ENCODE measurements at places on chromosomes 6 and 20. TPM values are rescaled to one million over a fixed set of nuclear protein-coding genes. Genes with fewer than 3 reads are reported as not detected.

Gene SNAP91
- polyA plus RNA-seq = not detected

Gene UNC5CL
- 0.19 TPM for polyA plus RNA-seq

Gene LRP11
- polyA plus RNA-seq = not detected

Gene TRDN
- not detected for polyA plus RNA-seq

Gene SRC
- 4.1 TPM for polyA plus RNA-seq

Gene DEFB125
- polyA plus RNA-seq = not detected

Gene OR12D1
- not detected for polyA plus RNA-seq

DNA sequence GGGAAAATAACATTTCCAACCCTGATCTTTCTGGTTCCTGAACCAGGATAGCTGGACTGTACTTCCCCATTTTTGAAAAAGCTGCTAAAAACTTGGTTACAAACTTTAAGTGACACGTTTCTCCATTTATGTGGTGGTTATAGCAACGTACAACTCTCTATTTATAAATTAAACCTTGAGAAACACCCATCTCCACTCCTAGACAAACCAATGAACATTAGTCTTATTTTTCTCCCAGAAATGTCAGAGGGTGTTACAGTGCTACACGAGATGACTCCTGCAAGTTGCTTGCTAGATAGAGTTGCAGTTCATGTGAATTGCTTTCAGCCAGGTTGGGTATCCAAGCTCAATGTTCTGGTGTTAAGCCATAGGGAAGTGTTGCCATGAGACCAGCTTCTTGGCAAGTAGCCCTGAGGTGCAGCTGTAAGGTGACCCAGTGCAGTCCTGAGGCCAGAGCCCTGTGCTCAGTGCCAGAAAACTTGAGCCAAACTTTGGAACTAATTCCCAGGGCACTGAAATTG, 51.3 kb upstream of the REV3L start:
- no peak for DNase-seq

DNA sequence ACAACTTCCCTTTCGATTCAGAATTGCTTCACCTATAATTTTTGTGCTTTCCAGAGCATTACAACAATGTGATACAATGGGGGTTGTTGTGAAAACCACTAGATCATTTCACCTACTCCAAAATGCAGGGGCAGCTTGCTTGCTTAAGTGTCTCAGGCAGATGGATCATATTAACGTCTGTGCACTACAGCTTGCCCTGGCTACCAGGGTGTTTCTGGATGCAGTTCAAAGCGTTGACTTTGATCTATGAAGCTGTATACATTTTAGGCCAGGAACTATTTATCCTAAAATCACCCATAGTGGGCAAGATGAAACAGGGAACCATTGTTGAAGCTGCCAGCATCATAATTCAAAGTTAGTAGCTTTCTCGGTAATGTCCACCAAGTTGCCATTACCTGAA, 339.5 kb upstream of the HSF2 start:
- DNase-seq = no peak

DNA sequence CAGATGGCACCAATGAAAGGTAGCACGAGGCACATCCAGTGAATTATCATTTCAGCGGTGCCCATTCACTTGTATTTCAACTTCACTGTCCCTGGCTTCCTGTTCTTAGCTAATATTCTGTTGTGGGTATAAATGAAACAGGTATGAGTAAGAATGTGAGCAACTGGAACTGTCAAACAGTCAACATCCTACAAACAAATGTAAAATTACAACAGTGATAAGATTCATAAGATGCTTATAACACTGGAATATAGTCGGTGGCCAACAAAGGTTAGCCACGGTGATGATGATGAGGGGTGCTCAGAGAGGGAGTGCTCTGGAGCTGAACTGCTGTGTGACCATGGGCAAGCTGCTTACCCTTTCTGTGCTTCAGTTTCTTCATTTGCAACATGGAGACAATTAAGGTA, 74.9 kb upstream of the TOX2 start:
- DNase-seq = no peak

DNA sequence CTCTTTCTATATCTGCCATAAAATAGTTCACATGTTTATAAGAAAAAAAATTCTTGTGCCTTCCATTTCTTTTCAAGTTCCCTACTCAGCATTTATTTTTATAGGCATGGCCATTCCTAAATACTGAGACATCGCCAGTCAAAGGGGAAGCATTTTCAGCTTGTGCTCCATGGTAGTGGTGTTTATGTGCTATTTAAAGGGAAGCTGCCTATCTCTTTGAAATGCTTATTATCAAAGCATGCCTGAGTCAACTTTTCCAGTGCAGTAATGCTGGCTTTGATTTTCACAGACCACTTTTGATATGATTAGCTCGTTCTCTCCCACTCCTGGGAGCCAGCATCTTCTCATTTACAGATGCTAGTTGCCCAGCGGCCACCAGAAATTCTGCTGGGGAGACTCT, 124.1 kb upstream of the RIN2 start:
- no peak for DNase-seq

DNA sequence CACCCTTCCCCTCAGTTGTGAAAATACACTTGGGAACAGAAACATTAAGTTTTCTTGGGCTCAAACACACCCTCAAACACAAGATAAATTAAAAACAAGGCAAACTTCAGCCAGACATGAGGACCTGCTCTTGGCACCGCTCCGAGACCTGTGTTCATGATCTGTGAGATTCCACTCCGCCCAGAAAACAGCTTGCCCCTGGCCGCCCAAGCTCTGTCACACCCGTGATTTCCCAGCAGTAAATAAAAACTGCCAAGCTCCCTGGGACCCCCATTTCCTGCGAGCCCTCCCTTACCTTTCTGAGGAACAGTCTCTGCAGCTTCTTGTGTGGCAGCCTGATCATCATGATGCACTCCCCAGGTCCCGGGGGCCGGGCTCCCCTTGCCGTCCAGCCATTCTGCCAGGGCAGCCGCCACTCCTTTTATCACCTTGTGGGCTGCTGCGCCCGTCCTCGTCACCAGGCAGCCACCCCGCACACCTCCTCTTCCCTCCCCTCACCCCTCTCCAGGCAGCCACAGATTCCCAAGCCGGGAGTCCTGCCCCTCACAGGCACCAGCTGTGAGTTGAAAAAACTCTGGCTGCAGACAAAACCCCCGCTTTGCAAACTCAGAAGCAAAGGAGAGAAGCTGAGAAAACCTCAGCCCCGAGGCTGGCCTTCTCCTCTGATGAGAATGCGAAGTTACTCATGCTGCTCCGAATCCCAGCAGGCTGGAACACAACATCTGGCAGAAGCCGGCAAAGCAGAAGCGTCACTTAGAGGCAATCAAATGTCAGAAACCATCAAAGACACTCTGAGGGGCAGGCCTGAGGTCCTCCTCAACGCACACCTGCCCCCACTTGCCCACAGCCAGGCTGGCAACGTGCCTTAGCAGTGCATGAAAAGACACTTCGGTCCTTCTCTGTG, 130.4 kb upstream of the RPS6KA2 start:
- DNase-seq = no peak

DNA sequence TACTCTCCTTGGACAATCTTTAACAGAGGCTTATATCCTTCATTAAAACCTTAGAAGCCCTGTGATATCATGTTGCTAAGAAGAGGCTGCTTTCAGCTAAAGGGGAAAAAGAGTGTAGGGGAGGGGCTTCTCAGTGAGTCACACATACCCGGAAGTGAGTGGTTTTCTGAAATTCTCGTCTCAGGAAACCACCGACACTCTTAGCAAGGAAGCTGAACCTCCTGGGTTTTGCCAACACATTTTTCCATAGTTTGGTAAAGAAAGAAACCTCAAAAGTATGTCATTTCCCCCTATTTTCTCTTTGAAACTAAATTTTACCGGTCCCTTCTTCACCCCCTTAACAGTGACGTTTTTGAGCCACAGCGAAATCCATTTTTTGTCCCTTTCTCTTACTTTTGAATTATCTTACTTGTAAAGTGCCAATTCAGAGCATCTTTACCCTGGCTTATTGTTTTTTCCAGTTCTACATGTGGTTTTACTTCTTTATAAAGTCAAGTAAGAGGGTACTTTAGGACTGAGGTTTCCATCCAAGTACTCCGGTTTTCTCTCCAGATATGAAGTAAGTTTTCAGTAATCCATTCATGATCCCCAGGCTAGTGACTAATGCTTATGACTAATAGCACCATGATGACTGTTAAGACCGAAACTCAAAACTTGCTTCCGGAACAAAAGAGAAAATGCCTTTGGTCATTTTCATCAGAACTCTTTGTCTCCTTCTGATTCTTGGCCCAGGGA, 219.3 kb downstream of the ARHGAP18 start:
- peak; percentile 78 for DNase-seq

DNA sequence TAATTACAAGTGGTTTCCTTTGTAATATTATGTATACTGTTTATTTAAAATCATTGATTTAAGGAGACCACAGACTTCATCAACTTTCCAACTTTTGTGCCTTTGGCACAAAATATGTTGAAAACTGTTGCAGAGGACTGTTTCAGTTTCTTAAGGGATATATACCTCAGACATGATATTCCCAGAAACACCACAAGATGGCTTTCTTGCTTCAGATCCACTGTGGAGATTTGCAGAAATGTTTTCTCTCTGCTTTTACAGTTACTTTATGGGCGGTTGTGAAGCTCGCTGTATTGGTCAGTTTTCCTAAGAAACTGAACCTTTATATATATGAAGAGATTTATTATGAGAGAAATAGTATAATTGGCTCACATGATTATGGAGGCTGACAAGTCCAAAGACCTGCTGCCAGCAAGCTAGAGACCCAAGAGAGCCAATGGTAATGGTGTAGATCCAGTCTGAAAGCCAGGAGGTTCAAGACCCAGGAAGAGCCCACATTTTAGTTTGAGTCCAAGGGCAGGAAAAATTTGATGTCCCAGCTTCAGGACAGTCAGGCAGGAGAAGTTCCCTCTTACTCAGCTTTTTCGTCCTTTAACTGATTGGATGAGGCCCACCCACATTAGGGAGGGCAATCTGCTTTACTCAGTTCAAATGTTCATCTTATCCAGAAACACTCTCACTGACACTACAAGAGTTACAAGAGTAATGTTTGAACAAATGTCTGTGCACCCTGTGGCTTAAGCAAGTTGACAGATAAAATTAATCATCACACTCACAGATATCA, 12.8 kb downstream of the ME1 start:
- DNase-seq = no peak

DNA sequence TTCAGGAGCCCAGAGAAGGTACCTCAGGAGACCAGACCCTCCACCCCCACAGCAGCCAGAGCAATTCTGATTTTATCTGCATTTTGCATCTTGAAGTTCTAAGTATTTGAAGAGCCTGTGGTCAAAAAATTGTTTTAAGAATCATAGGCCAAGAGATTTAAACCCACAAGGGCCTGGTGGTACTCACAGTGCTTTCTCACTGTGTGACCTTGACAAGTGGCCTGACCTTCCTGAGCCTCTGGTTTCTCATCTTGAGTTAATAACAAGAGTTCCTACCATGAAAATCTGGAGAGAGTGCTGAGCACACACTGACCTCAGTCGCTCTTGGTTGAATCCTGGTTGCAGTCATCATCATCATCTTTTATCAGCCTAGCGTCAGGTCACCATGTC, 45.4 kb upstream of the ID1 start:
- no peak for DNase-seq

GRCh38 chr20:22412977-22413868, 171.1 kb downstream of the FOXA2 start:
- no peak for DNase-seq

DNA sequence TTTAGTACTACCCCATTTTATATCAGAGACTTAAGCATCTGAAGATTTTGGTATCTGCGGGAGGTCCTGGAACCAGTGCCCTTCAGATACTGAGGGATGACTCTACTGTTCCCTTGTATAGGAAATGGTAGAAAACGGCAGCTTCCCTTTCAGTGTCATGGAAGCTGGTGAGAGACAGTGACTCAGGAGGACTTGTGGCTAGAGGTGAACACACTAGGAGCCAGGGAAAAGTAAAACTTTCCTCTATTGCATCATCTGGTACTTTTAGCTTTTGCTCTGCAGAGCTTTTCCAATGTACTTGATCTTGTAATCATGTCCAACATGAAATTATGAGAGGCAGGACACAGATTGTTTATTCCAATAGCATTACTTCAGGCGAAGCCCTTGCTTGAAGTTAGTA, 45.0 kb downstream of the RNF144B start:
- DNase-seq = no peak

GRCh38 chr6:157229132-157229618, 94.1 kb downstream of the TMEM242 start:
- no peak for DNase-seq

DNA sequence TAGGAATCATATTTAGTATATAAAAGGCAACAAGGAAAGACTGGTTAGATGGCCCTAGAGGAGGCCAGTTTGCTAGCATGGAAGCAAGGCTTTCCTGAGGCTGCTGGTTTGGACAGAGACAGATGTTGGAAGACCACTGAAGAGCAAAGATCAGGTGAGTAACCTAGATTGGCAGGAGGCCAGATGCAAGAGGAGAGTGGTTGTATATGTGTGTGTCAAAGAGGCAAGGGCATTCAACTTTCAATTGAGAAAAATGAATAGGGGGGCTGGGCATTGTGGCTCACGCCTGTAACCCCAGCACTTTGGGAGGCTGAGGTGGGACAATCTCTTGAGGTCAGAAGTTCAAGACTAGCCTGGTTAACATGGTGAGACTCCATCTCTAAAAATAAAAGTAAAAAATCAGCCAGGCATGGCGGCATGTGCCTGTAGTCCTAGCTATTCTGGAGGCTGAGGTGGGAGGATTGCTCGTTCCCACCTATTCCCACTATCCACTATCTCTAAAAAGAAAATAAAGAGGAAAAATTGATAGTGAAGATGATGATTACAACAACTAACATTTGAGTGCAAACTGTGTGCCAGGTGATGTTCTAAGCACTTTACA, 79.8 kb downstream of the PRDM1 start:
- no peak for DNase-seq

DNA sequence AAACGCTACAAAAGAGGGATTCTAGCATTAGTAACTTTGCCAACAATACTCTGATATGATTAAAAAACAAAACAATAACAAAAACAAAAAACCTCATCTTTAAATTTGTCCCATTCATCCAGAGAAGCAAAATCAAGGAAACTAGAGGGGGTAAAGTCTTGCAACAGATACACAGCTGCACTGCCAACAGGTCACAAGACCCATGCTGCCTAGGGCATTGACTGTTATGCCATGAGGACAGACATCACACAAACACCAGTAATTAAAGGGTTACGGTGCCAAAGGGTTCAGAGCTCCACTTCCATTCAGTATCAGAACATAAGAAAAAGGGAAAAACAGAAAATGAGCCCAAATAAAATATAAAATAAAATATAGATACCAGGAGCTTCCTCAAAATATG, 1.6 kb downstream of the TBC1D20 start:
- DNase-seq = no peak

DNA sequence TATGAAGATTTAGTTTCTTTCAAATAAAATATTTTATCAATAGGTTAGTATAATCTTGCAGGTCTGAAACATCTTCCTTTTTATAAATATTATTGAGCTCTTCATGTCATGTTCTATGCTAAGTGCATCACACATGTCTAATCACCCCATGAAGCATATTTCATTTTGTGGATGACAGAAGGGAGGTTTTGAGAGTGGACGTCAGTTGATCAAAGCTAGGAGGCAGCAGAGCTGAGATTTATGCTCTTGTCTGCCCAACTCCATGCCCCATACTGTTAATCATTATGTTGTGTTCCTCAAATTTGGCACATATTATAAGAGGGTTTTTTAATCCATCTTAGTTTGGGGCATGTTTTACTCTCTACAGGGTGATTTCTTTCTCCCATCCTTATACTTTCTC, 22.7 kb downstream of the DSE start:
- no peak for DNase-seq

Data from immature natural killer cell (primary cell).